ENCODE measurements at places on chromosomes 13 and 19. TPM values are rescaled to one million over a fixed set of nuclear protein-coding genes. Genes with fewer than 3 reads are reported as not detected.

- DNase-seq: peak; percentile 87
Measured at GRCh38 chr19:1863638-1864479, 480 bp upstream of the KLF16 start.

GRCh38 chr13:70253834-70254233, 145.6 kb upstream of the KLHL1 start:
- no peak for DNase-seq

DNA sequence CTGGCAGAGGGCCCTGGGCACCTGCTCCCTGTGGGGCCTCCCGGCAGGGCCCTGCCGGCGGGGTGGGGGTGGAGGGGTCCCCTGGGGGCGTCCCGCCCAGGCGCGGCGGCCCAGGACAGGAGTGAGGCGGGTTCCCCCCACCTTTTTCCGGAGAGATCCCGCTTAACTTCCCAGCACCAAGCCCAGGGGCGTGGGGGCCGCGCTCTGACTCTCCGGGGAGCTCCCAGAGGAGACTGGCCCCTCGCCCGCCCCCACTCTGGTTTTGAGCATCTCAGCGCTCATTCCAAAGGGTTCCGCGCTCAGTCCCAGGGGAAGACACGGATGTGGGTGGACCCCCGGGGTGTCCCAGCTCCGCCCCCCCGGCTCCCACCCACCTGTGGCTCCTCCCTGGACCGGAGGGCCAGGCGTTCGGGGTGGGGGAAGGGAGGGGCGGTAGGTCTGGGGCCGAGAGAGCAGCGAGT, 476 bp downstream of the C2CD4C start:
- no peak for DNase-seq

- no peak for DNase-seq
Measured at GRCh38 chr13:79459906-79460305, 21.0 kb upstream of the NDFIP2 start.

- DNase-seq: no peak
Measured at GRCh38 chr13:72258340-72258981, 391.5 kb upstream of the DACH1 start.

- DNase-seq: no peak
Measured at GRCh38 chr13:85586422-85586831, 212.8 kb downstream of the SLITRK6 start.

DNA sequence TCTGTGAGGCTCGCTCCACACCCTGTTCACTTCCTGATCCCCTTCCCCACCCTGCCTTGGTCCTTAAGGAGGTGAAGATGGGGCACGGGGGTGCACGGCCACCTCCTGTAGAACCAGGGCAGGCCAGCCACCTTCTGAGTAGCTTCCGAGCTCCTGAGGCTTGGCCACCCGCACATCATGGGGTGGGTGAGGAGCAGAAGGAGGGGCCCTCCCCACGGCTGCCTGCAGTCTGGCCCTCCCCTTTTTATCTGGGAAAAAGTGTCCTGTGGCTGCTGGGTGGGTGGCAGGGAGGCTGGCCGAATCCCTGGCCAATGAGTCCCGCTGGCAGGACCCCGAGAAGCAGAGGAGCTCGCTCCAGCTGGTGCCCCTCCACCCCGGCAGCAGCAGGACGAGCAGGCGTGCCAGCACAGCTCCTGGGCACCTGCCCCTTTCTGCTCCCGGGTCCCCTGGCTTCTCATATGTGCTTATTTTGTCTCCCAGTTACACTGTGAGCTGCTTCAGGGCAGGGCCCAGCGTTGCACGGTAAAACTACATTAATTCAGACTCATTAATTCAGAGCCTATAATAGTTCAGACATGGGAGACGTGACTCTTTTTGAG, 135.0 kb downstream of the KDM4B start:
- no peak for DNase-seq

KLF1 gene
- 1.3 TPM for total RNA-seq

AMER2 gene
- total RNA-seq: not detected

ZNF701 gene
- 11.3 TPM for total RNA-seq
